ENCODE measurements at places on chromosomes 13 and 19.

DNA sequence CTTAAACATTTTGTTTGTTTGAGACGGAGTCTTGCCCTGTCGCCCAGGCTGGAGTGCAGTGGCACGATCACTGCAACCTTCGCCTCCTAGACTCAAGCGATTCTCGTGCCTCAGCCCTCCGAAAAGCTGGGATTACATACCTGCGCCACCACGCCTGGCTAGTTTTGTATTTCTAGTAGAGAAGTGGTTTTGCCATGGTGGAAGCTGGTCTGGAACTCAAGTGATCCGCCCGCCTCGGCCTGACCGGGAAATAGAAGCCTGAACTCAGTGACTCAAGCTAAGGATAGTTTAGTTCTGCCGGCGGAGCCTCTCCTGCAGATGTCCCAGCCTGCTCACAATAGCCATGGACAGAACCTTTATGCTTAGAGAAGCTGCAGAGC lies 53.0 kb upstream of the ZNF254 start:
- DNase-seq, result peak; percentile 67

DNA sequence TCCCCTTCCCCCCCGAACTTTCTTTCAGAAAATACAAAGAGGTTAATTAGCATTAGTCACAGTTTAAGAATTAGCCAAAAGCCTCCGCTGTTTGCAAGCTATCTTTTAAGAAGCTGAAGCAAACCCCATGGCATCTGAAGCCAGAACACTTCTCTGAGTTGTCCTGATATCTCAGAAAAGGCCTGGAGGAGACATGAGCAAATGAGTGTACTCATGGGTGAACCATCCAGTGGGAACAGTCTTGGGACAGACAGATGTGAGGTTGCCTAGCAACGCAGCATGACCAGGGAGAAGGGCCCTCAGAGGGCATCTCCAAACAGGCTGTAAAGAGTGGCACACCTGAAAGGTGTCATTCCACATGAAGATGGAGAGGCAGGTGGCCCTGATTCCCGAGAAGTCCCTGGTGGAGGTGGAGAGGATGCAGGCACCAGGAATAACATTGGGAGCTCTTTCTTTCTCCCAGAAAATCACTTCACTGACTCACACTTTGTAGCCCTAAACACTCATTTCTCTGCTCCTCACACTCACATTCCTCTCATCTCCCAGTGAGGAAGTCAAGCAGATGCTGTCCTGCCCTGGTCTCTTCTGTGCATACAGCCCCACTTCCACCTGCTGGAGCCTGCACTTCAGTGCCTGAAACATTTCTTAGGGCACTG lies 87.0 kb upstream of the TSHZ3 start:
- DNase-seq, result no peak

DNA sequence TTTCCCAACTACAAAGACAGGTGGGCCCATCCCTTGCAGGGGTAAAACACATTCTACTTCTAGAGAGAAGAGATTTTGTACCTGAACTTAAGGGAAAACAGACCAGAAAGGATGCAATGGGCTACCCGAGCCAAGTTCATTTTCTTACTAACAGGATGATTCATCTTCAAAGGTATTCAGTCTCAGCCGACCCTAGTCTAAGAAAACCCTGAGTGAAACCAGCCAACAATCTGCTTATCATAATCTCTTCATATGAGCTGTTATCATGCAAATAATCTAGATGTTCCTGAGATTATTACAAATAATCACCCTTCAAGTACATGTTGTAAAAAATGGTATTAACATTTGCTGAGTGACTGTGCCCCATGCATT lies 15.6 kb downstream of the PABPC3 start:
- DNase-seq, result no peak

DNA sequence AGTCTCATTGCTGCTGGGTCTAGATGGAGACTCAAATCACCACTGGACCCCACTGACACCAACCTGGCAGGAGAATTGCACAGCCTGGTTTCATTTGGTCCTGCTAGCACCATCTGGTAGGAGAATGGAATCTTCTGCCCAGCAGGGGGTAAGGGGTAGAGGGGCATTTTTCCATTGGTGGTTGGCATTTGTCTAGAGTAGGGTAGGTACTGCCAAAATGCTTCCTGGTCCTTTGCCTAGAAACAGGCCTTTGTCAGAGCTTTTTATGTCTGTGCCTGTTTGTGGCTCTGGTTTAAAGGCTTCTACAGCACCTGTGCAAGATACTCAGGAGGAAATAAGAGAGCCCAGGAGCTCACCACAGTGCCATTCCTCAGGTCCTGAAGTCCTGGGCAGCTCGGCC lies 121.3 kb downstream of the KCTD12 start:
- no peak for DNase-seq

- peak; percentile 99 for DNase-seq
These were observed 3.9 kb upstream of the C19orf84 start for GRCh38 chr19:51394050-51394836.

DNA sequence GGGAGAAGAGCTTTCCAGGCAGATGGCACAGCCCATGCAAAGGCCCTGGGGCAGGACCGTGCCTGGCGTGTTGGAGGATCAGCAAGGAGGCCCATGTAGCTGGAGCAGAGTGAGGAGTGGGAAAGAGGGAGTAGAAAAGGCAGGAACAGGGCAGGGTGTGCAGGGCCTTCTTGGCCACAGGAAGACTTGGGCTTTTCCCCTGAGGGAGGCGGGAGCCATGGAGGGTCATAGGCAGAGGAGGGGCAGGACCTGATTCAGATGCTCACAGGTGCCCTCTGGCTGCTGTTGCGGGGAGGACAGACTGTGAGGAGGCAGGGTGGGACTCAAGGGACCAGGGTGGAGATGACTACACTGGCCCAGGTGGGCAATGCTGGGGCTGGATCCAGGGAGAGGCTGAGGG lies 13.8 kb upstream of the PTPRS start:
- no peak for DNase-seq

GRCh38 chr19:17385878-17386611 lies 8.0 kb downstream of the CCDC194 start:
- peak; percentile 81 for DNase-seq

- DNase-seq, result no peak
These were observed 631.3 kb downstream of the EFNB2 start for GRCh38 chr13:105904034-105904742.

DNA sequence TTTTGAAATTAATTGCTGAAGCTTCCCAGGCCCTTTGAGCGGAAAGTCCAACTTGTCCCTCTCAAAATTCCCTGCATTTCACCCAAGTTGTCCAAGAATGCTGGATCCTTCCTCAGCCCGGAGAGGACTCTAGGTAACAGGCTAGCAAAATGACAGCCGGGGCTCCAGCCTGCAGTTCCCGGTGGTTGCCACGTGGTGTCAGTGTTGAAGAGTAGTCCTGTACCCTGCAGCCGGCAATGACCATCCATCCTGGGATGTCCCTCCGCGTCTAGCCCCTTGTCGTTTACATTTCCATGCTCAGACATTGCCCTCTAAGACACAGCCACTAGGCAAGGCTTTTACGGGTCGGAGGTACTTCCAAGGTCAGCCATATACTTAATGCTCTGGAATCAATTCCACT lies 31.4 kb upstream of the MTIF3 start:
- peak; percentile 41 for DNase-seq

DNA sequence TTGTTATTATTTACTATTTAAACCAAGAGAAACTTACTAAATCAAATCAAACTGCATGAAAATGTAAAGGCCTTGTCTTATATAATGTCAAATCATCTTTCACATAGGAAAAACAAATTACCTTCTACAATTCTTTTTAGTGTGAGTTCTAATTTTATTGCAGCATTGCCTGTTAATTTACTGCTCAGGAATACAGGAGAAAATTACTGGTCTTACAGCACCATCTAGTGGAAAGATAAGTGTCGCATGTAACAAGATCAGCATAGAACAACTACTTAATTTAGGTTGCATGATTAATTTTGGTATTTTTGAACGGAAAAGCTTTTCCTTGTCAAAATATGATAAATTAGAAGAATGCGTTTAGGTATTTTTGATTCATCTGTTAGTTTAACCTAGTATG lies 502.7 kb downstream of the UQCRFS1 start:
- DNase-seq, result peak; percentile 56

DNA sequence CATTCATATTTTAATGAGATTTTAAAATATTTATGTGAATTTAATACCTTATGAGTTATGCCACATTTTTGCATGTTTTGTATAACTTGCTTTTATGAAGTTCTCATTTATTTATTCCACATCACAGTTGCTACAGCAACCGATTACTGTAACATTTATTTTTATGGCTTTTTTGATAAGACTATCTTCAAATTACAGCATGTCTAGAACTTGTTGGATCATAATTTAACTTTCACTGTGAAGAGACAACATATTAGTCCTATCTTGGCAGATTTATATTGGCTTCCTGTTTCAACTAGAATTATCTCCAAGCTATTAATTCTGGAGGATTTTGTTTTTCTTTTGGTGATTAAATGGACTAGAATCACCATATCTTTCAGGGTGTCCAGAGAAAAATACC lies 793.7 kb upstream of the SLITRK5 start:
- DNase-seq, result no peak

GRCh38 chr19:52398081-52398441 lies 412 bp downstream of the ZNF528 start:
- no peak for DNase-seq

- DNase-seq, result no peak
These were observed 12.8 kb upstream of the TMEM86B start for GRCh38 chr19:55241143-55241934.

GRCh38 chr19:31402529-31403316 lies 53.5 kb upstream of the TSHZ3 start:
- DNase-seq, result no peak

GRCh38 chr13:52034616-52035226 lies 10.2 kb downstream of the UTP14C start:
- DNase-seq, result no peak

DNA sequence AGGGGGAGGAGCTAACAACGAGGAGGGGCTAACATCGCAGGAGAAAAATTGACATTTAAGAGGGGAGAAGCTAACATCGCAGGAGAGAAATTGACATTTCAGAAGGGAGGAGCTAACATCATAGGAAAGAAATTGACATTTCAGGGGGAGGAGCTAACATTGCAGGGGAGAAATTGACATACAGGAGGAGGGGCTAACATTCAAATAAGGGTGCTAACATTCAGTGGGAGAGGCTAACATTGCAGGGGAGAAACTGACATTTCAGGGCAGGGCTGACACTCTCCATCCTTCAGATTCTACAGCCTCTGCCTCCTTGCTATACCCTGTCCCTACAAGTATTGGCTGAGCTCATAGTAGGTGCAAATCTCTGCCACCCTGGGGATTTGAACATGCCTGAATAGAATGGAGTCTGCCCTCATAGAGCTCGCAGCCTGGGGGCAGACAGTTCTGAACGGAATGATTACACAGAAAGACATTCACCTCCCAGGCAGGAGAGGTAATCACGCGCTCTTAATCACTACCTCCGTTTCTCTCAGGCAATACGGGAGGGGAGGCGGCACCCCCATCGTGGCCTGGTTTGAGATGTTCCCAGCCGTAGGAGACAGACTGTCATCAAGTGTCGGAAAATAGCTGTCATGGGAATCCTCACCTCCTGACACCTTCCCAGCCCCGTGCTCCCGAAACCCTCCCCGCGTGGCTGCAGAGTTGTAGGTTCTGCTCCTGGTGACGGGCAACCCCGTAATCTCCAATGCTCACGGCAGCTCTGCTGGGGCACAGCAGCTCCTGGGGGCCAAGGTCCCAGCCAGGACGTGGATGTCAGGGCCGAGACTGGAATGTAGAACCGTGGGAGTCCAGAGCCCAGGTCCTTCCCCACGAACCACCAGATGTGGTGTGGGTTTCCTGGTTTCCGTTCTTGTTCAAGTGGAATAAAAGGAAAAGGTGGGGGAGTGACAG lies 9.5 kb downstream of the GPR32 start:
- DNase-seq, result no peak

GRCh38 chr13:51728972-51729371 lies 75.0 kb downstream of the DHRS12 start:
- no peak for DNase-seq

GRCh38 chr19:40778706-40779284 lies 748 bp downstream of the RAB4B start:
- DNase-seq, result no peak

- DNase-seq, result no peak
These were observed 945 bp upstream of the CPAMD8 start for GRCh38 chr19:17027535-17027975.

- peak; percentile 62 for DNase-seq
These were observed 854 bp downstream of the RNASEH2B start for GRCh38 chr13:50910485-50910805.

- no peak for DNase-seq
These were observed 59.5 kb upstream of the ADGRL1 start for GRCh38 chr19:14265290-14266036.

- no peak for DNase-seq
These were observed 261.3 kb downstream of the DACH1 start for GRCh38 chr13:71605744-71606143.

- DNase-seq, result no peak
These were observed 600.5 kb upstream of the KLHL1 start for GRCh38 chr13:70708775-70709174.

DNA sequence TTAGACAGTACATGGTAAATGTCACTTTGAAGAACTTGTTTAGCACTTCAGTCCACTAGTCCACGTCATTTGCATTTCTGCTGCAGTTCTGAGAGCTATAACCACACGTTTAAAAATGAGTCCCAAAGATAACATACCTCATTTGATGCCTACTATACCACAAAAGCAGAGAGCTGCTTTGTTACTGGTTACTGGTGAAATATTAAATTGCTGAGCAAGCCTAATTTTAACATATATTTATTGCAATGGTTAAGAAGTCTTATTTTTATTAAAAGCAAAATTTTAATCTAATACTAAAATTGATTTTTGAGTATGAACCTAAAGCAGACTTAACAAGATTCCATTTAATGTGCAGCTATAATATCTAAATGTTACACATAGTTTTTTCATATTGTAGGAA lies 1949.7 kb upstream of the PRR20A start:
- DNase-seq, result no peak

DNA sequence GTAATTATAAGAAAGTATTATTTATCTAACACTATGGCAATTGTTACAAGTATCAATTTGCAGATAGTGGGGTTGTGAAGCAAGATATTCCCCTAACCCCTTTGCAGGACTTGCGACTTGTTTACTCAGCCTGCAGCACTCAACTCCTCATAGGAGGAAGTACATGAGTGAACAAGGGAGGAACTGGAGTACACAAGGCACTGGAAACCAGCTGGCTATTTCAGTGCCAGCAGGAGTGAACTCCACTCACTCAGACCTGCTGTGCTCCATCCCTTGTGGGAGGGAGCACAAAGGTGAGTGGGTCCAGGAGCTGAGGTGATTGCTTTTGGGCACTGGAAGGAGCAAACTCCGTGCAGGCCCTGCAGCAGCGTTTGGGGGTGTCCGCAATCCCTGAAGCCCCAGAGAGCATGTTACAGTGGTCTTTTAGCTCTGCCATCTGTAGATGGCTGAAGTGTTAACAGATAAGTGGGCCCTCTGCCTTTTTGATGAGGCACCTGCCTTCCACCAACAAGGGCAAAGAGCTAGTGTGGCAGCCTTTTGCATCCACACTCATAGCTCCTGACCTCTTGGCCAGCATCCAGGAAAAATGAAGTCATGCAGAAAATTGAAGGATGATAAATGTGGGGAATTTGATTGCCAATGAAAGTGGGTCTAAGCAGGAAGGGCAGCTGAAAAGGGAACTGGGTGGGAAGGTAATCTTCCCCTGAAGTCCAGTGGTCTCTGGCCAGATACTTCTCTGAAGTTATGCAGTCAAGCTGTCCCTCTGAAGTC lies 802.2 kb upstream of the MIR17HG start:
- no peak for DNase-seq

- DNase-seq, result no peak
These were observed 2.3 kb upstream of the SLC25A15 start for GRCh38 chr13:40787062-40787461.

All from KBM-7 (cell line).